Activated naive CD4-positive, alpha-beta T cell treated with Interleukin-2 at 50 U/mL for 16 hours (primary cell): ENCODE measurements at places on chromosomes 6 and 20.
A peak's percentile ranks its signal among the peaks of the same experiment; 100 is the strongest.

- DNase-seq, result no peak
Measured at GRCh38 chr6:44649365-44650025, 262.0 kb downstream of the CDC5L start.

DNA sequence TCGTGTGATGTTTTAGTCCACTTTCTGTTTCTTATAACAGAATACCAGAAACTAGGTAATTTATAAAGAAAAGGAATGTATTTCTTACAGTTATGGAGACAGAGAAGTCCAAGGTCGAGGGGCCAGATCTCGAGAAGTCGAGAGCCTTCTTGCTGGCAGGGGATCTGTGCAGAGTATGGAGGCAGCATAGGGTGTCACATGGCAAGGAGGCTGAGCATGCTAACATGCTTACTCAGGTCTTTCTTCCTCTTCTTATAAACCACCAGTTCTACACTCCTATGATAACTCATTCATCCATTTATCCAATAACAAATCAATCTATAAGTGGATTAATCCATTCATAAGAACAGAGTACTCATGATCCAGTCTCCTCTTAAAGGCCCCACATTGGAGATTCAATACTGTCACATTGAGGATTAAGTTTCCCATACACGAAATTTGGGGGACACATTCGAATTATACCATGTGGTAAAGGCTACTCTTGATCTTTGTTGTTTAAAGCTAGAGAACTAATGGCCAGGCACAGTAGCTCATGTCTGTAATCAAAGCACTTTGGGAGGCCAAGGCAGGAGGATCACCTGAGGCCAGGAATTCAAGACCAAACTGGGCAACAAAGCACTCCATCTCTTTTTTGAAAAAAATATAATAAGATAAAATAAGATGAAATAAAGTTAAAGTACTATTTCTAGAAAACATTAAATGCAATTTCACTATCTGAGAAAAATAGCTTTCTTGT is 2.1 kb downstream of the GOPC start:
- DNase-seq, result no peak

DNA sequence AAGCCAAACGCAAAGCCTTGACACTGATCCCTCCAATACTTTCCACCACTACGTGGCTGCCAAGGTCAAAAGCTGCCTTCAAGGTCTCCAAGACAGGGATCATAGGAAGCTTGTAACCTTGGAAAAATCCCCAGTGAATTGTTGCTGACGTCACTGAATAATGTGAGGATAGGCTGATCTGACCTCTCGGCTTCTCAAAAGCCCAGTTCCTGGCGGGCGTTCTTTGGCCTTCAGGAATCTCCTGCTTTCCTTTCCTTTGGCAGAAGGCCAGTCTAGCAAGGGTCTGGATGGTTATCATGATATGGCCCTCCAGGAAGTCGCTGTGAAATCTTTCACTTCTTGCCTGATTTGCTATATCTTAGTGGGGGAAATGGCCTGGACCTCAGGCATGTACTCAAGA is 61.4 kb upstream of the TNFAIP3 start:
- DNase-seq, result no peak

DNA sequence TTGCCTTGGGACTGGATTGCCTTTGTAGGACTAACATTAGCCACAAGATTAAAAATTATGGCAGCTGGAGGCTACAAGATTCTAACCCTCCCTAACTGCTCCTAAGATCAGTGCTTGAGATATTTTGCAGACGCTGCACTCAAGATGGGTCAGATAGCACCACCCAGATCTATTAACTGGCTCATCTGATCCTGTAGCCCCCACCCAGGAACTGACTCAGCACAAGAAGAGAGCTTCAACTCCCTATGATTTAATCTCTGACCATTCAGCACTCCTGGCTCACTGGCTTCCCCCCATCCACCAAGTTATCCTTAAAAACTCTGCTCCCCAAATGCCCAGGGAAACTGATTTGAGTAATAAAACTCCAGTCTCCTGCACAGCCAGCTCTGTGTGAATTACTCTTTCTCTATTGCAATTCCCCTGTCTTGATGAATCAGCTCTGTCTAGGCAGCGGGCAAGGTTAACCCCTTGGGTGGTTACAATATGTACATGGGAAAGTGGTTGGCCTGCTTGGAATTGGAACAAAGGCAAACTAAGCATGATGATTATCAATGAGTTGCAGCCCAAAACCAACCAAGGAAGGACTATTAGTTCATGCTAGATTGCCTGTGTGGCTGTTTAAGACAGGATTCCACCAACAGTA is 111.3 kb downstream of the OR2B2 start:
- DNase-seq, result no peak

DNA sequence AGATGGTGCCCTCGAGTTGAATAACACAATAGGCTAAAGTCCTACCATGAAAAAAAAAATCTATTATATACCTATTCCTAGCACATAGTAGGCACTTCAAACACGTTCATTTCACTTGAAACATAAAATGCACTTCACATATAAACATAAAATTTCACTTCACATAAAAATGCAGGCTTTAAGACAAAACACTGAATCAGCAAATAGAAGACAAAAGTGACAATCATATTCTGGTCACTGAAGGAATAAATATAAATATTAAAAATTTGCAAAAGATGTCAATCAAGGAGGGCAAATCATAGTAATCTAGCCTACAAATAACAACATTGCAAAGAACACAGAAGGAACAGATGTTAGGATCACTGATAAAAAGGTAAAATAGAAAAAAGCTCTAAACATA is 153.1 kb downstream of the LMBRD1 start:
- DNase-seq, result no peak

- DNase-seq, result no peak
Measured at GRCh38 chr6:20577173-20577688, 43.0 kb downstream of the CDKAL1 start.

DNA sequence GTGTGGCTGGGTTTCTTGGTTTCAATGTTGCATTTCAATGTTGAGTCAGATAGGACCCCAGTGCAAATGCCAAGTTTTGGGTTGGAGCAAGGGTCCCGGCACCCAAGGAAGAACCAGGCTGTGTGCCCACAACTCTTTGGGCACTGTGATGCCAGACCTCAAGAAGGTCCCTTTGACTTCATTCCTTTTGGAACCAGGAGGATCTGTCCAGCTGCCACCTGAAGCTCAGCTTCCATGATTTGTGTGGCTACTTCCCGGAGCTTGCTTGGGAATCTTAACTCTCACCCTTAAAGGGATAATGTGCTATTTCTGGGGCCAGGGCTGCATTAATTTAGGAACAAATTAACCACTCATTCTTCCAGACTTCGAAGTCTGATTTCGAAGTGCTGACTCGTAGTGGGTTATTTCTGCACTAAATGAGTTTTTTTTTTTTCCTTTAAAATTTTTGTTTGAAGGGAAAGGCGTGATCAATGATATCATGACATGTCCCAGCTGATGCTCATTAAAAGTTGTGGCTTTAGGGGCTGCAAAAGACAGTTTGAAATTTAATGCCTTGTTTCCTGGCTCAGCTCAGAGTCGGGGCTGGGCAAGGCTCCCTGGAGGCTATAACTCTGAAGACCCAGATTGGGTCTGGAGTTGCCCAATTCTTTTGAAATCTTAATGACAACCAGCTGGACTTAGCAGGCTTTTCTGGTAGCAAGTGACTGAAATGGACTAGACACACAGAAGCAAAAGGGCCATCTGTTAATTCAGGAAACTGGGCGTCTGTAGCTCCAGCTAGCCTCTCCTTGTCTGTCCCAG is 24.0 kb upstream of the PHACTR3 start:
- DNase-seq, result no peak

DNA sequence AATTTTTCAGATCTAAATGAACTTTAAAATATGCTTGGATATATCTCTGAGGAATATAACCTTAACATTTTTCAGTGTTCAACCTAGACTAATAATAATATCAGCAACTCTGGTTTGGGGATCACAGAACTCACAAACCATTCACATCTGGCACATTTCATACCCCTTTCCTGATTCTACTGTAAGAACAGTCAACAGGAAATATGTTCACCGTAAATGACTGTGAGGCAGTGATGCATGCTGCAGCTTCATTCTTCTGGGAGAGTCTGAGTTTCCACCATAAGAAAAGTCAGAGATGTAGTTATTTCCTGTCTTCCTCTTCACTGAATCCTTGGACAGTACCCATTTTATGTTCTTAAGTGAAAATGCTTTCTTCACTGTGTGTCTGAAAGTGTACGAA is 134.2 kb upstream of the IFNGR1 start:
- no peak for DNase-seq

GRCh38 chr20:46270977-46271744 is 37.1 kb downstream of the CDH22 start:
- no peak for DNase-seq

DNA sequence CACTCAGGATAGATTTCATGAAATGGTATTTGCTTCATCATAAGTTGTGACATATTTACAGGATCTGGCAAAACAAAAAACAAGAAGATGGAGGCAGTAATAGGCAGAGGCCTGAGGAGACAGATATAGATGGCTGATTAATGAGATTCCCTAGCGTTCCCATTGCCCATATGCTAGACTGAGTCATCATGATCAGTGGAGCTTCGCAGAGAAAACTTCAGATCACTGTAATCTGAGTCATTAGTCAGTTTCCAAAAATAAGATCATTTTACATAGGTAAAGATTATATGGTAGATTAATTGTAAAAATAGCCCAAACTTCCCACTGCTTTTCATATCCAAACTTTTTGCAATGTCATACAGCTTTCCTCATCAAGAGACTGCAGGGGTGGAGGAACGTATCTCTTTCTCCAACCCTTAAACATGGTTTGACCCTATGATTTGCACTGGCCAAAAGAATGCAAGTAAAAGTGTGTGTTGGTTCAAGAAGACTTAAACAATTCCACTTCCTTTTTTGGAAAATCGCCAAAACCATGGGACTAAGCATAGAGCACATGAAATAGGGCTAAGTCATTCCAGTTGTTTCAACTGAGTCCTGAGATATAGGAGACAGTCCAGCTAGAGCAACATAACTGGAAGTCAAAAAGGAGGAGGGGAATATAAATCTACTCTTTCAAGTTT is 626.0 kb downstream of the RNF144B start:
- no peak for DNase-seq

DNA sequence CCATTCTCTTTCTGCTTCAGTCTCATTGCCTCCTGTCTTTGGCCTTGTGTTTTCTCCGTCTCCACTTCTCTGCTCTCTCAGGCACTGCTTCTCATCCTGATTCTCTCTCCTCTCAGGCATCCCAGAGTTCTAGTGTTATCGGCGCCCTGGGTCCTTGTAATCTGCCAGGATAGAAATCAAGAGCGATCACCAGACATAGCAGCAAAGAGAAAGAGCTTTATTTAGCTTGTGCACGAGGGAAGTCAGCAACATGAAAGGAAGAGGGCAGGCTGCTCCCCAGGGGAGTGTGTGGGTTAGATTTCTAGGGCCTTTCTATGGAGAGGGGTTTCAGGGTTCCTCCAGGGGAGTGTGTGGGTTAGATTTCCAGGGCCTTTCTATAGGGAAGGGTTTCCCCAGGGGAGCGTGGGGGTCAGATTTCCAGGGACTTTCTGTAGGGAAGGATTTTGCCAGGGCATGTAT is 32.5 kb downstream of the SUN5 start:
- peak; percentile 33 for DNase-seq

- DNase-seq, result no peak
Measured at GRCh38 chr20:52867305-52867704, 104.9 kb upstream of the TSHZ2 start.

- peak; percentile 45 for DNase-seq
Measured at GRCh38 chr6:144675231-144675861, 390.2 kb downstream of the UTRN start.

DNA sequence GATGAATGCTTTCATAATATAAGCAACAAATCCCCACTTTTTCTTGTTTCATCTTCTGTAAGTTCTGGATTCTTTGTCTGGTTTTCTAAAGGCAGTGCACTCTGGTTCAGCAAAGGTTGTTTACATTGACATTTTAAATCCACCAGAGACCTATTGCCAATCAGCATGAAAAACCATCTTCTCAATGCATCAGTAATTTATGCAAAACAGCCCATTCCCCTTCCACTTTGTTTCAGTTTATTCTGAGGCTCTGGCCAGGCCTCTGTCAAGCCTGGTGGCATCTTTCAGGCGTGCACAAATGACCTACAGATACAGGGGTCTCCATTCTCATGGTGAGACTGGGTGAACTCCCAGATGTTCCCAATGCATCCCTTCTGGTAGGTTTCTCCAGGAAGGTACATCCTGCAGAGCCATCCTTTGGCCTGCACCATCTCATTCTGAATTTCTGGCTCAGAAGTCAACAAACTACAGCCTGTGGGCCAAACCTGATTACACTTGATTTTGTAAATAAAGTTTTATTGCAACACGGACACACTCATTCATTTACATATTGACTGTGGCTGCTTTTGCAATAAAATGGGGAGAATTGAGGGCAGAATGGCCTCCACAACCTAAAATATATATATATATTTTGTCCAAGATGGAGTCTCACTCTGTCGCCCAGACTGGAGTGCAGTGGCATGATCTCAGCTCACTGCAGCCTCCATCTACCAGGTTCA is 405.4 kb downstream of the PREX1 start:
- DNase-seq, result no peak

DNA sequence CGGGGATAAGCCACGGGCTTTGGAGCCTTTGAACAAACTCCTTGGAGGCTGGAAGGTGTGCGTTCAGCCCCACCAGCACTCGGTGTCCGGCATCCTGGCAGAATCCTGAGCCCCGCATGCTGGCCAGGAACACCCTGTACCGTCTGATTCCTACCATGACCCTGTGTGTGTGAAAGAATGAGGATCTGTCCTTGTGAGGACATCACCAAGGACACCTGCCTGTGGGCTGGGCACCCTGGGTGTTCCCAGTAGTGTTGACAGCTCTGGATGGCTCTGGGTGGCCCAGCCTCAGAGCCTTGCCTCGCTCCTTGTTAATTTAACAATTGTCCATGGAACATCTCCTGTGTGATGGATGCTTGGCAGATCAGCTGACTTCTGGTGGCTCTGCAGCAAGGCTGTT is 234.3 kb downstream of the QKI start:
- no peak for DNase-seq

GRCh38 chr6:115902436-115902835 is 158.3 kb downstream of the FRK start:
- no peak for DNase-seq

DNA sequence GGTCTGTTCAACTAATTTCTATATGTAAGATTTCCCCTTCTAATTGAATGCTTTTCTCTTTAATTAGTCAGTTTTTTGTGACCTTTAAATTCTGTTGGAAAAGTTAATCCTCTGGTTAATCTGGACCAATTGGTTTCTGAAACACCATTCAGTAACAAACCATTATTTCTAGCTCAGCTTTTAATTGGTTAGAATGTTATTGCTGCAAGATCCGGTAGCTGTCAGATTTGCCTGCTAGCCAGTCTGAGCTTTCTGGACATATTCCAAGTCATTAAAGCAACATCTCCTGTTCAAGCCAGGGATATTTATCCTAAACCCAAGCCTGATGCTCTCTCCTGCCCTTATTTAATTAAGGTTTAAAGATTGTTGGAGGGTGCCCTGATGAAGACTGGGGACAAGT is 55.1 kb upstream of the FBXL4 start:
- DNase-seq, result no peak

GRCh38 chr20:4100679-4101078 is 85.3 kb upstream of the RNF24 start:
- no peak for DNase-seq

GRCh38 chr6:119431799-119432198 is 82.2 kb upstream of the MAN1A1 start:
- no peak for DNase-seq

GRCh38 chr6:111450636-111451035 is 32.4 kb downstream of the REV3L start:
- no peak for DNase-seq
